ENCODE measurements at places on chromosomes 3 and 15.

GRCh38 chr15:28123408-28124023 is 24.4 kb upstream of the OCA2 start:
- DNase-seq: peak; percentile 63

GRCh38 chr3:169218314-169218983 is 445.1 kb downstream of the MECOM start:
- no peak for DNase-seq

DNA sequence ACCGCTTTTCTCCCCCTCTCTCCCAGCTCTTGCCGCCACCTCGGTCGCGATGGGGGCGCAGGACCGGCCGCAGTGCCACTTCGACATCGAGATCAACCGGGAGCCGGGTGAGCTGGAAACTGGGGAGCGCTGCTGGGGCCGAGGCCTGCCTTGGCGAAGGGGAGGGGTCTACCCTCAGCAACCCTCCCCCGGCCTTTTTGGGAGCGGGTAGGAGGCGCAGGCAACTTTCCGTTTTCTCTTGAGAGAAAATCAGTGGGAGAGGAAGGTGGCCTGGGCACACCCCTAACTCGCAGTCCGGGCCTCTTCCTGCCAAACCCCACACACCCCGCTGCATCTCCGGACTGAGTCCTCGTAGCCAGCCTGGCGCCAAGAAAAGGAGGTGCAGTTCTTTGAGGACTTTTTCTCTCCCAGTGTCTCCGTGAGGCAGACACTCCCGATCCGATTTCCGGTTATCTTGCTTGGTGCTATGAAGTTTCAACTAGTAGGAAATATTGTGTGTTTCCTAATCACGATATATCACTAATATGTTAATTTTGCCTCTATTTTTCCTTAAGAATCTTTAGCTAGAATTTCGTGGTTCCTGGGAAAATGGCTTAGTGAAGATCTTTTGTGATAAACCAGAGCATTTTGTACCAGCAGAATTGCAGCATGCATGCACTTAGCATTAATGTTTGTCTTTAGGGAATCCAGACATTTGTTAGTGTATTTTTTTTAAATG is 631 bp downstream of the NKTR start:
- DNase-seq: peak; percentile 62

DNA sequence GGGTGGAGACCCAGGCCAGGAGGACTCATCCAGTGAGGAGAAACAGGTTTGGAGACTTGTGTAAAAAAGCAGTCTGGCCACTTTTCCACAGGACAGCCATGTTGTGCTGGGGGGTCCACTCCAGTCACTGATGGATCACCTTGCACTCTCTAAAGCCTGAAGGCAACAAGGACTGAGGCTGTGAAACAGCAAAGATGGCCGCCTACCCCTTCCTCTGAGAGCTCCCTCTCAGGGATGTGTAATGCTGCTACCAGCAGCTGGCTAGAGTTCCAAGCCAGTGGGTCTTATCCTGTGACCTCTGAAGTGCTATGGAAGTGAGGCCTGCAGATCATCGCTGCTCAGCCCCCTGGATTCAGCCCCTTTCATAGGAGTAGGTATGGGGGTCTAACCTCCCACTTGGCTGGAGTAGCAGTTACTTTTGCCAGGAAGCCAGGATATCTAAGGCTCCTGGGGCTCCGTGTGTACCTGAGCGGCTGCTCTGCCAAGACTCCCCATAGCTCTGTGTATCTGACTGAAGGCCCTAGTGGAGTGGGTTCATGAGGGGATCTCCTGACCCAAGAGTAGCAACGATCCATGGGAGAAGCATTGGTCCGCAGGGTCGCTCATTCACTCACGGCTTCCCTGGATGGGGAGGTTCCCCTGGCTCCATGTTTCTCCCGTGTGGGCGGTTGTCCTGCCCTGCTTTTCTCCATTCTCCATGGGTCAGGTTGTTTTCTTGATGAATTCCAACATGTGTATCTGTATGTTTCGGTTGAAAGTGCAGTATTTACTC is 69.9 kb upstream of the TNFSF10 start:
- peak; percentile 28 for DNase-seq

- DNase-seq: no peak
These were observed 230.7 kb downstream of the SHQ1 start for GRCh38 chr3:72617424-72618024.

DNA sequence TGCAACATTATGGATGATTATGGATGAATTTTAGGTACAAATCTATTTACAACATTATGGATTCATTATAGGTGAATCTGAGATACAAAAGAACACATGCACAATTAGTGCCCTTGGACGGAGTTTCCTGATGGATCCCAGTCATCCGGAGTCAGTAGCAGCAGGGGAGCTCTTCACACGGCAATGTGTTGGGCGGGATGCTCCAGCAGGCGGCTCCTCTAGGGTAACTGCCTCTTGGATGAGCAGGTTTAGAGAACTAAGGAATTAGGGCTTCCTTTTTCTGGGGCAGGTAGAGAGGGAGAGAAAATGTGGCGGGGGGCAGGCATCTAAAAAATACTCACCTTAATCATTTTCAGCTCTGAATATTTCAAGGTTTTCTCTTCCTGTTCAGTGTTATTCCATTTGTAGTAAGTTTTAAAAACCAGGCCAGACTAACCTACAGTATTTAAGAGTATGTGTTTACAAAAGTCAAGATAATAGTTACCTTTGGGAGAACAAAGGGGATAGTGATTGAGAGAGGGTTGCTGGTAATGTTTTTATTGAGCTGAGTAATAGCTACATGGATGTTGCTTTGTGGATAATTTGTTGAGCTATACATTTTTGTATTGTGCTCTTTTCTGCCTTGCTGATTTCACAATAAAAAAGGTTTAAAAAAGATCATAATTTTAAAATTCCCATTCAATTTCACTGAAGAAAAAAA is 27.4 kb upstream of the GOLM2 start:
- no peak for DNase-seq

- no peak for DNase-seq
These were observed 22.1 kb downstream of the TYRO3 start for GRCh38 chr15:41581110-41581509.

DNA sequence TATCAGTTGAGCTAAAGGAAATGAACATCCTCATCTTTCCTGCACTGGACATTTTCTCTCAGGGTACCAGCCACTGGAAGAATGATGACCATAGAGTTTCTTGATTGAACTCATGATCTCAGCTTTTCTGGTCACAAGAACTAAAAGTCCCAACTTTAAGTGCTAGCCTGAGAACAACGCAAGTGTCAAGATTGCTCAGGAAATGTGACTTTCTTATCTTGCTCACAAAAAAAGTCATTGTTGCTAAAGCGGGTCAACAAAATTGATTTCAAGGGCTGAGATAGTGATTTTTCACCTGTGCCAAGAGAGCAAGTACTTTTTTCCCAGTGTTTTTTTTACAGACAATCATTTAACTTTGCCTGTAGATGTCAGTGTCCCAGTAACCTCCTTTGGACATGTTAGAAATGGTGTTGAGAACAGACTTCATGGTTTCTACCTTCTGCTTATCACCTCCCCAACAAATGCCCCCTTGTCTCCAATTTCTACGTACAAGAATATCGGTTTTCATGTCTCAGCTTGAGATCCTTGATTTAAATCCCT is 125.9 kb downstream of the SEMA6D start:
- no peak for DNase-seq

GRCh38 chr3:98961161-98962155 is 60.0 kb upstream of the DCBLD2 start:
- DNase-seq: no peak

DNA sequence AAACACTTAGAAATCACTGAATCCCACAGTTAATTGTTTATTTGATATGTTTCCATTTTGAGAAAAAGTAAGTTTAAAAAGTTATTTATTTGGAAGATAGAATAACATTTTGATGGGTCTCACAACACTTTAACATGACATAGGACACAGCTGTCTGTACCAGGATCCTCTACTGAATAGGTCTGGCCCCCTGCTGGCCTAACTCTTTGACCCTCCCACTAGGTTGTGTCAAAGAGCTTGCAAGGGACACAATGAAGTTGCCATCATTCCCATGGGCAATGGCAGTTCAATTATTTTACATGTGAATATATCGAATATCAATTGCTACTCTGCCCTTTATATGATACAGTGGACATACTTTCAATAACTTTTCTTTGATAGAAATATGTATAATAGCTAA is 138.9 kb downstream of the EPHA3 start:
- DNase-seq: no peak

DNA sequence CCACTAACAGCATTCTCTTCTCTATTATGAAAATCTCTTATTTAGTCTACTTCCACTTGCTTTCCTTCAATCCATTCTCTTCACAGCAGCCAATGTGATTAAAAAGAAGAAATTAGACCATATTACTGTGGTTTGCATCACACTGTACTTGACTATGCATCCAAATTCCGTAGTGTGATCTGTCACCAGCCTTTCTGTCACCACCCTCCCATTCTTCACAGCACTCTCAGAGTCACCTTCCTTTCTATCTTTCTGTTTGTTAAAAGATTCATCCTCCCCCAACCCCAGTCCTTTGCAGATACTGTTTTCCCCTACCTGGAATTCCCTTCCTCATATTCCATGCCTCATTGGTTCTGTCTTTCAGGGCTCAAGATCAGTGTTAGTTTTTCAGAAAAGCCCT is 55.0 kb upstream of the ABHD10 start:
- DNase-seq: no peak

GRCh38 chr3:56219894-56220805 is 248.1 kb downstream of the ERC2 start:
- DNase-seq: no peak

GRCh38 chr3:70110066-70110465 is 110.5 kb downstream of the SAMMSON start:
- DNase-seq: no peak

DNA sequence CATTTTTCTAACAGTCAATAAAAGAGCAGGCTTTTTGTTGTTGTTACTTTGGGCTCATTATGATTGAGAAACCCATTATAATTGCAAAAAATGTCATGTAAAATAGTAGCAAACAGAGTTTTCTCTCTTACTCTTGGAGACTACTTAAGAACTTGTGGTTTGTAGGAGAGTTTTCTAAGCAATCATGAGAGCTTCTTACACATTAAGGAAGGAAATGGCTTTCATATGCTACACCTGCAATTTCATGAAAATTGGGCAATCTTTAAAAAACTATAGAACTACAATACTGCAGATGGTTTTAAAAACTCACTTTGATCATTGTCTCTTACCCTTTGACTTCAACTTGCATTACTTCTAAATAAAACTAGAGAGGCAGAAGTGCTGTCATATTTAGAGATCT is 701.8 kb downstream of the ZPLD1 start:
- no peak for DNase-seq

DNA sequence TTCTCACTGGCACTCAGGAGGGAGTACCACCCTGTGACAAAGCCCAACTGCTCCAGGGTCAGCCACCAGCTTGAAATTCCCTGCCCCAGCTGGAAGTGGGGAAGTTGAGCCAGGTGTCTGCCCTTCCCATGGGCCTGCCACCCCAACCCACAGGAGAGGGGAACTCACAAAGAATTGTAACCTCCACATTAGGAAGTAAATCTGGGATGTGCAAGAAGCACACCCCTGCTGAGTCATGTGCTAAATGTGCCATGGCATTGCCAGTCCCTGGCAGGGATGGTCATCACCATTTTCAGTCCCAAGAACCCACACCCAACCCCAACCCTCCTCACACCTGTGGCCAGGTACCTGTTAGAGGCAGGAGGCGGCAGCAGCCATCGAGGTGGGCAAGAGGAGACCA is 165.2 kb upstream of the THBS1 start:
- no peak for DNase-seq

GRCh38 chr15:46808834-46809233 is 908.5 kb upstream of the SEMA6D start:
- no peak for DNase-seq

DNA sequence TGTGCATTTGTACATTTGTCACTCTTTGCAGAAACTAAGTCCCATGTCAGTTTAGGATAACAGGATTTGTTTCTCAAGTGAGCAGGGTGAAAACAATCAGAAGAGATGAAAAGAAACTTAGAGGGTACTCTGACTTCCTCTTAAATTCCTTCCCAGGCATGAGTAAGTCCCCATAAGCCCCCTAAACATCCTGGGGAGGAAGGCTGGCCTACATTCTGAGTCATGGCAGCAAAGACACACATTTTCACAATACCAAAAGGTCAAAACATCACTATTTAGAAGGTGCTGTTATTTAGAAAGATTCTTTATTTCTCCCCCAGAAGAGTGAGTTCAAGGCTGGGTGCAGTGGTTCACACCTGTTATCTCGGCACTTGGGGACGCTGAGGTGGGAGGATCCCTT is 7.6 kb upstream of the FOXP1 start:
- no peak for DNase-seq

DNA sequence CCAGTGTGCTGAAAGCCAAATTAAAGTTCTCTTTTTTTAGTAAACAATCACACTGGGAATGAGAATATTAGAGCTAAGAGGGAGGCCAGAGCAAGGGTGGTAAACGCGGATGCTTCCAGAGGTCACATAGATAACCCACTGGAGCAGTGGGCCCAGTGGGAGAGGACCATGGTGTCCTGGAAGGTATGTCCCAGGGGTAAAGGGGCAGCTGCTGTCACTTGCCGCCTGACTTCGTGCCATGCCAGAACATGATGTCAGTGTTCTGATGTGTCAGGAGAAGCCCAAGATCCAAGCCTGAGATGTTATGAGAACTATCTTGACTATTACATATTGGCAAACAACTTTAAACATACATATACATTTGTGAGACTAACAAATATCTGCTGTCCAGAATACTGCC is 211.9 kb upstream of the IL12A start:
- no peak for DNase-seq

GRCh38 chr3:13495921-13496723 is 16.0 kb downstream of the HDAC11 start:
- peak; percentile 74 for DNase-seq

DNA sequence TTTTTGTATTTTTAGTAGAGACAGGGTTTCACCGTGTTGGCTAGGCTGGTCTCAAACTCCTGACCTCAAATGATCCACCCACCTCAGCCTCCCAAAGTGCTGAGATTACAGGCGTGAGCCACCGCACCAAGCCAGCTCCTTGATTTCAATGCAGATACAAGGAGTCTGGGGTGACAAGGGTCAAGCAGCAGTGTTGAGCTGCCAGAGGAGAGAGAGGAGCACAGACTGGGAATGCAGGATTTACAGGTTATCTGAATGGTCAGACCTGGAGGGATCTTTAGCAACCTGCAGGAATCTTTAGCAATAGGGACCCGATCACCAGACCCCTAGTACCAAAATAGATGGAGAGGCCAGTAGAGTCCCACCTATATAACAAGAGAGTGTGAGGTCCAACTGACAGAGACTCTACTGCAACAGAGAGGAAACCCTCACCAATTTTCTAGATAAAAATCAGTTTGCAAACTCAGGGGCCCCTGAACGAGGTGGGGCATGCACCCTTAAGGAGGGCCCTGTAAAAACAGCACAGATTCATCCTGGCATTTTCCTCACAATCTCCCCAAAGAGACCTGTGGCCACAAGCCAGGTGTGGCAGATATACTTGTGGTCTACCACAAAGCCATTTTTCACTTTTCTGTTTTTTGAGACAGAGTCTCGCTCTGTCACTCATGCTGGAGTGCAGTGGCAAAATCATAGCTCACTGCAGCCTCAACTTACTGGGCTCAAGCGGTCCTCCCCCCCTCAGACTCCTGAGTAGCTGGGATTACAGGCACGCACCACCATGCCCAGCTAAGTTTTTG is 10.7 kb upstream of the SHISA5 start:
- peak; percentile 35 for DNase-seq
